Neural cell (in vitro differentiated cells): ENCODE measurements at places on chromosomes 13 and 19. TPM values are rescaled to one million over a fixed set of nuclear protein-coding genes. Genes with fewer than 3 reads are reported as not detected.

The GPR12 gene
- 6.6 and 6.7 TPM in 2 replicates for polyA plus RNA-seq

The SPHK2 gene
- 22.6 and 32.6 TPM in 2 replicates for polyA plus RNA-seq

The VSTM1 gene
- not detected in 2 replicates for polyA plus RNA-seq

The JUNB gene
- 18.7 and 29.4 TPM in 2 replicates for polyA plus RNA-seq

The BRME1 gene
- 6.2 and 8.5 TPM in 2 replicates for polyA plus RNA-seq

The SERPINE3 gene
- not detected in 2 replicates for polyA plus RNA-seq

The CARD8 gene
- polyA plus RNA-seq = 21.4 and 23.0 TPM in 2 replicates

The LDLR gene
- polyA plus RNA-seq = 23.2 and 26.4 TPM in 2 replicates

The FAAP24 gene
- 3.9 and 4.5 TPM in 2 replicates for polyA plus RNA-seq

The ZNF575 gene
- polyA plus RNA-seq = not detected in 2 replicates

The CCL25 gene
- polyA plus RNA-seq = 1.9 and 2.4 TPM in 2 replicates

The OR10H4 gene
- not detected in 2 replicates for polyA plus RNA-seq

The CYP2A7 gene
- polyA plus RNA-seq = not detected in 2 replicates

The KCNN4 gene
- not detected in 2 replicates for polyA plus RNA-seq

The EPSTI1 gene
- polyA plus RNA-seq = not detected in 2 replicates

The PTGIR gene
- polyA plus RNA-seq = not detected in 2 replicates

The FREM2 gene
- 0.19 and 0.26 TPM in 2 replicates for polyA plus RNA-seq

The ADAT3 gene
- polyA plus RNA-seq = 1.6 TPM in 2 replicates

The LILRB2 gene
- polyA plus RNA-seq = not detected in 2 replicates

The ERCC2 gene
- polyA plus RNA-seq = 28.8 and 39.0 TPM in 2 replicates

The KCNRG gene
- polyA plus RNA-seq = 3.3 and 6.7 TPM in 2 replicates

The ZNF549 gene
- 17.9 and 24.0 TPM in 2 replicates for polyA plus RNA-seq

The N4BP2L1 gene
- 4.6 and 6.1 TPM in 2 replicates for polyA plus RNA-seq

The SLC8A2 gene
- polyA plus RNA-seq = 14.1 and 18.3 TPM in 2 replicates

The FXYD3 gene
- polyA plus RNA-seq = not detected in 2 replicates

The TNNI3 gene
- 22.5 and 22.6 TPM in 2 replicates for polyA plus RNA-seq

The PLK5 gene
- 3.6 and 7.1 TPM in 2 replicates for polyA plus RNA-seq

The ATP7B gene
- polyA plus RNA-seq = 6.3 and 11.8 TPM in 2 replicates

The PRR20B gene
- polyA plus RNA-seq = not detected in 2 replicates

The PSENEN gene
- 46.2 and 46.7 TPM in 2 replicates for polyA plus RNA-seq

The F2RL3 gene
- polyA plus RNA-seq = not detected in 2 replicates

The C1QTNF9B gene
- polyA plus RNA-seq = 0.24 and 1.5 TPM in 2 replicates

The FUT3 gene
- polyA plus RNA-seq = 0.64 and 0.82 TPM in 2 replicates

The ZNF888 gene
- polyA plus RNA-seq = 0.26 and 0.34 TPM in 2 replicates

The SCGB2B2 gene
- 0.51 TPM in 1 of 2 replicates, not detected in the other for polyA plus RNA-seq

The PNMA8A gene
- 234 and 238 TPM in 2 replicates for polyA plus RNA-seq

The FXYD7 gene
- polyA plus RNA-seq = 35.7 and 37.6 TPM in 2 replicates

The LILRA1 gene
- not detected in 2 replicates for polyA plus RNA-seq

The ZNF723 gene
- not detected in 2 replicates for polyA plus RNA-seq
